ENCODE measurements at places on chromosomes 5 and 9. TPM values are rescaled to one million over a fixed set of nuclear protein-coding genes. Genes with fewer than 3 reads are reported as not detected.

The IGFBPL1 gene
- total RNA-seq = not detected

DNA sequence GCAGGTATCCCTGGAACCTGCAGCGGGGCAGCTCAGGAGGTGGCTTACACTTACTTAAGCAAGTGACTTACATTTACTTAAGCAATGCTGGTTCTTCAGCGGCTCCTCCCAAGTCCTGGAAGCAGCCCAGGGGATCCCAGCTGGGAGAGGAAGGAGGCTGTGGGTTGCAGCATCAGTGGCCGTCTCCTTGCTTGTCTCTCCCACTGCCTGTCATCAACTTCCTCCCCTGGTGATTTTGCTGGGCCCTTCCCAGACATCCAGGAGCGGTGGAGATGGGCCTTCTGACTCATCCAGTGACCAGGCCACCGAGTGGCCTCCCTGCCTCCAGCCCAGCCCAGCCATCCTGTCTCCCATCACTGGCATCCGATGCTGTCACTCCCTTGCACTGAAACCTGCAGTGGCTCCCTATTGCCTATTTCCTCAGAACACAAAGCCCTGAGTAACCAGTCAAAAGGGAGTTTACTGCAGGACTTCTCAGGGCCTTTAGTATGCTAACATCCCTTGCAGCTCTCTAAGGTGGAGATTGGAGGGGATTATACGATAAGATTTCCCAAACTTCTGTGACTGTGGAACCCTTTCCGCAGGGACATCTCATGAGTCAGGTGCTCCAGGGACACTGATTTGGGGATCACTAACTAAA is 155.9 kb upstream of the PHYKPL start:
- DNase-seq = no peak

DNA sequence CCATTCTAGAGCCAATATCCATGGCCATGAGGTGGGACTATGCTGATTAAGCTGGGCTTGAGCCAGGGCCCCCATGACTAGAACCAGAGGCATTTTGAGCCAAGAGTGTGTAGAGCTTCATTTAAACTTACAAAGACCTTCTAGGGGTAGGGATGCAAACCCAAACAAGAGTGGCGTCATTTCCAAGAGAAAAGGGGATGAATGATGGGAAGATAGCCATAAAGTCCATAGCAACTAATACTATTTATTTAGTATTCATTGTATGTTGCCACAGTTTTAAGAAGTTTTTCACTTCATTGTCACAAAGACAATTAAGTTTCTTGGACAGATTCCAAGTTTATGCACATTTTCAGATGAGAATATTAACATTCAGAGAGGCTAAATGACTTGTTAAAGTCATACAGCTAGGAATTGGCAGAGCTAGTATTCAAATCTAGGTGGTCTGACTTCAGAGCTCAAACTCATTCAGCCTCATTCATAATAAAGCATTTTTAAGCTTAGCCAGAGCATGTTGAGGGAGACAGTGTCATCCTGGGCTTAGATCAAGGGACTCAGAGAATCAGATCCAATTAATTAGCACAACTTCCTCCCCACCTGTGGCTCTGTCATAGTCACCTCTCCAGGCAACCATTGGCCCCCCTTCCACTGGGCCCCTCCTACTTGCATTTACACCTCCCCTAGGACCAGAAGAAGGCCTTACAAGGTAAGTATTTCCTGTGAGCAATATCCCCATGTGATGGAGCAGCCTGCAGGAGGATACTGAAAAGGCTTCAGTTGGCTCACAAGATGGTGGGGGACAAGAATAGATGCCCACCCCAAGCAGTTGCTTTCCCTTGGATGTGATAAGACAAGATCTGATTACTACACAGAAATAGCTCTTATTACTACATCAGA is 95.0 kb upstream of the PCSK1 start:
- DNase-seq = no peak

DNA sequence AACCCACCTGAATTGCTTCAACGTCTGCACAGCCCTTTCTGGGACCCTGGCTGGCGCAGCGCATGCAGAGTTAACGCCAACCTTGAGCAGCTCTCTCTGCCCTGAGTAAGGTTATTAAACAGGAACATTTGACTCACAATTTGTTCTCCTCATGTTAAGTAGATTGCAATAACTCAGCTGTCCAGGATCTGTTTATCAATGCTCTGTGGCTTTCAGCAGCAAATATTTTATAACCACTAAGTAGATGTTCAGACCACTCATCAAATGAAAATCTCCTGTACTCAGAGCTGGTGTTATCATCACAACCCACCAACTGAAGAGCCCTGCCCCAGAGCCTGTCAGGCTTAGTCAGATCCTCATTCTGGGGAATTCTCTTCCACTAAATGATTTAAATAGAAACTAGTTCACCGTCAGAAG is 403.0 kb downstream of the ZNF608 start:
- DNase-seq = no peak

- no peak for DNase-seq
Measured at GRCh38 chr5:66151030-66151429, 6.9 kb downstream of the SREK1 start.

The CTSV gene
- 0.48 TPM for total RNA-seq

- no peak for DNase-seq
Measured at GRCh38 chr9:135081731-135082130, 5.7 kb upstream of the OLFM1 start.

- no peak for DNase-seq
Measured at GRCh38 chr5:173563246-173563645, 53.2 kb downstream of the BOD1 start.

DNA sequence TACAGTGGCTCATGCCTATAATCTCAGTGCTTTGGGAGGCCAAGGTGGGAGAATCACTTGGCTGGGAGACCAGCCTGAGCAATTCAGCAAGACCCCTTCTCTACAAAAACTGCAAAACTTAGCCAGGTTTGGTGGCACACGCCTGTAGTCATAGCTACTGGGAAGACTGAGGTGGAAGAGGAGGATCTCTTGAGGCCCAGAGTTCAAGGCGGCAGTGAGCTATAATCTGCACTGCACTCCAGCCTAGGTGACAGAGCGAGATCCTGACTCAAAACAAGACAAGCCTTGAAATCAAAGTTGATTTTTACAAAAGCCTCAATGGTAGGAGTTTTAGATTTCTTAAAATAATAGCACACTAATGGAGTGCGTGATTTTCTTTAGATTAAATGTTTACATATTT is 14.6 kb downstream of the UBE2D2 start:
- DNase-seq = peak; percentile 13
